ENCODE measurements at places on chromosomes 2 and 18. TPM values are rescaled to one million over a fixed set of nuclear protein-coding genes. Genes with fewer than 3 reads are reported as not detected.

C2orf66 gene
- polyA plus RNA-seq, result 0.14 TPM

FSHR gene
- not detected for polyA plus RNA-seq

SLC23A3 gene
- polyA plus RNA-seq, result 0.59 TPM

LOXHD1 gene
- not detected for polyA plus RNA-seq

TNFAIP6 gene
- 0.09 TPM for polyA plus RNA-seq

B4GALT6 gene
- 6.1 TPM for polyA plus RNA-seq

NEU4 gene
- not detected for polyA plus RNA-seq

G6PC2 gene
- polyA plus RNA-seq, result not detected

ST6GAL2 gene
- 0.01 TPM for polyA plus RNA-seq

CD8B2 gene
- polyA plus RNA-seq, result not detected

RNF125 gene
- polyA plus RNA-seq, result 2.4 TPM

LBX2 gene
- polyA plus RNA-seq, result 0.10 TPM

SERPINB11 gene
- polyA plus RNA-seq, result not detected

CHRNG gene
- not detected for polyA plus RNA-seq

PSMA8 gene
- polyA plus RNA-seq, result not detected

NFATC1 gene
- 0.60 TPM for polyA plus RNA-seq

CNDP1 gene
- not detected for polyA plus RNA-seq

IDH1 gene
- polyA plus RNA-seq, result 110 TPM

PLEK gene
- polyA plus RNA-seq, result 0.07 TPM

TTC32 gene
- 4.8 TPM for polyA plus RNA-seq

ASAP2 gene
- polyA plus RNA-seq, result 56.4 TPM

HOXD12 gene
- not detected for polyA plus RNA-seq

CDH19 gene
- not detected for polyA plus RNA-seq

CPLX4 gene
- not detected for polyA plus RNA-seq

Data from mammary epithelial cell (primary cell).